ENCODE measurements at places on chromosomes 2 and 18. TPM values are rescaled to one million over a fixed set of nuclear protein-coding genes. Genes with fewer than 3 reads are reported as not detected.
A peak's percentile ranks its signal among the peaks of the same experiment; 100 is the strongest.

DNA sequence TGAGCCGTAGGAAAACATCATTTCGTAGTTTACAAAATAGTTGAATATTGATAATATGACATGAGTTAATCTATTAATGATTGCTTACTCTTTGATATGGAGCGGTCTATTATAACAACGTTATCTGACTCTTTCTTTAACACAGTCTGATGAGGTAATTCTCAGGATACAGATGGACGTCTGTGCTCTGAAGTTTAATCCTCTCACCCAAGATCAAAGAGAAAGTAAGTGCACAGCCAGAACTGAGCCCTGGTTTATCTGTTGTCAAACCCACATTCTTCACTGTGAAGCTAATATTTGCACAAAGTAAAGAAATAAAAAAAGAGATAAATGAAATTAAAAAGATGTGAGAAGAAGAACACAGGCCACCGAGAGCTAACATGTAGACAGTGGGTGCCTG, 190.9 kb upstream of the COPS8 start:
- no peak for DNase-seq

Gene IL1R1
- 9.1 TPM for polyA plus RNA-seq

GRCh38 chr2:8522687-8523086, 159.2 kb upstream of the ID2 start:
- DNase-seq = no peak

Gene SERPINE2
- 89.2 TPM for polyA plus RNA-seq

Gene MFSD2B
- 2.1 TPM for polyA plus RNA-seq

Gene CSRNP3
- polyA plus RNA-seq = 10.9 TPM

GRCh38 chr2:70192516-70192915, 1.7 kb upstream of the C2orf42 start:
- no peak for DNase-seq

DNA sequence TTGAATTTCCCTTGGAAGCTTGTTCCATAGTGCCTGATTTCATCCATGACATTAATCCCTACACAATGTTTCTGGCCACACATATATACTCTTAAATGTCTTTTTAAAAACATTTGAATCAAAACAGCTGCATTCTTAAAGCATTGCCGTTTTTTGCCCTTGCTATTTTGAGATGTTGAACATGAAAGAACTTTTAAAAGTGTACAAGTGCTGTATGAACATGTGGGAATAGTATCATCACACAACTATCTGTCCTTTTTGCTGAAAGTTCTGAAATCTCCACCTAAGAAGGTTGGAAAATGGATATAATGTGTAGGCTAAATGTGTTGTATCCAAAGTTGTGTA, 318.7 kb upstream of the UBE2E3 start:
- no peak for DNase-seq

DNA sequence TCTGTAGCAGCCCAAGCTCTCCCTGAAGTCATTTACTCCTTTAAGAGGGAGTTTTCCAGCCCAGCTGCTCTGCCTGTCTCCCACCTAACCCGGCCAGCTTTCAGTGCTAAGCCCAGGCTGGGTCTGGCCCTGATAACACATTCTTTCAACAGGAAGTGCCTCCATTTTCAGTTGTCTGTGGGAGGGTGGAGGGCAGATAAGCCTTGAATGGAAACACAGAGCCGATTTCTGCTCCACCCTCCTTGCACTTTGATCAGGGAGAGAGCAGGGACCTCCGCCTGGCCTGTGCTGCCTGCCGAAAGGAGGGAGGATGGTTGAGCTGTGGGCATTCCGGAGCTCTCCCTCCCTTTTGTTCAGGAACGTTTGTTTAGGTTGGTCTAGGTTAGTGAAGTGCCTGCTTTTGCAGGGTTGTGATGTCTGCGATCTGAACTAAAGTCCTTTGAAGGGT, 24.8 kb downstream of the GATA6 start:
- DNase-seq = no peak

Gene DLGAP1
- 3.0 TPM for polyA plus RNA-seq

- DNase-seq = no peak
Measured at GRCh38 chr2:31087491-31087890, 50.7 kb downstream of the GALNT14 start.

- DNase-seq = no peak
Measured at GRCh38 chr18:79784965-79785770, 12.6 kb upstream of the KCNG2 start.

Gene POTEI
- polyA plus RNA-seq = 0.05 TPM

Gene MYOM1
- polyA plus RNA-seq = 883 TPM

Gene DNAJC5G
- polyA plus RNA-seq = not detected

Gene MARCO
- 1.4 TPM for polyA plus RNA-seq

Gene SMAD7
- 12.5 TPM for polyA plus RNA-seq

DNA sequence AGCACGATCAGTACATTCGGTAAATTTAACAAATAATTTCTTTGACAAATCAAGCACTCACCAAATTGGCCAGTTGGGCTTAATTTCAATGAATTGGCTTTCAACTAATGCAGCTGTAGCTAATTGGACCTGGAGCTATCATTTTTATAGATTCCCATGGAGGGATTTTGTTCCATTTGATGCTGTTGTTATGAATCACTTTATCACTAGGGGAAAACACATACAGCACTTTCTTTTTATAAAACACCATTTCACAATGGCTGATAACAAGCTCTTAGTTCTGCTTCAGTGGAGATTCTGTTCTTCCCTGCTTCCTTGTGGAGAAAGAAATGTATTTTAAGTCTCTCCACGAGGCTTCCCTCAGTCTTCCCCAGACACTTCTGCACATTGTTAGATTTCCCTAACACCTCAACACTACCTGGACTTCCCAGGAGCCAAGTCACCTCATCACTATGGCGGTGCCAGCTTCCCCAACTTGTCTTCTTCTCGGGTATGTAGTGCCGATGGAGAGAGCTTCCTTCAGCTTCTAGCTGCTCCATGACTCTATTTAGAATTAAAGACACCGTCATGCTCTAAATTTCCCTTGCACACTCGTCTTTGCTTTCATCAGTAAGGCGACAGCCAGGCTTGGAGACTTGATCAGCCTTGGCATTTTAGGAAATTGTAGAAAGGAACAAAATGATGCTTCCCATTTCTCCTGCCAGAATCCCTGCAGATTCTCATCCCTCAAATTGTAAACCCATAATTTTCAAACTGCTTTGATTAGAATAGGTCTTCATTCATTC, 72.0 kb downstream of the INPP5D start:
- DNase-seq = no peak

Gene FAP
- 89.4 TPM for polyA plus RNA-seq

DNA sequence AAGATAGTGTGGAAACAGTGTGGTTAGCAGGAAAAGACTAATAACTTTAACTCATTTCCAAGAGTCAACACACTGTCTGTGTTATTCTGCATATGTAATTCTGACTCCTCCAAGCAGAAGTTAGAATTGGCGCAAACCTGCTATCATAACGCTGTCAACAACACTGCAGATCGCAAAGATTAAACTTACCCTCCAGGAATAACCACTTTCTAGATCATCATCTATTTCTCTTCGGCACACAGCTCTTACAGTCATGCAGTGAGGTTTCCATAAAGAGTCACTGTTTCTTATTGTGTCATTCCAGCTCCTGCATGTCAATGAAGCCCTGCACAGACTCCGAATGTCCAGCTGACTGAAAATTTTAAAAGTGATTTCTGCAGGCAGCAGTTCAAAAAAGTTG, 2.4 kb downstream of the FBXO48 start:
- no peak for DNase-seq

DNA sequence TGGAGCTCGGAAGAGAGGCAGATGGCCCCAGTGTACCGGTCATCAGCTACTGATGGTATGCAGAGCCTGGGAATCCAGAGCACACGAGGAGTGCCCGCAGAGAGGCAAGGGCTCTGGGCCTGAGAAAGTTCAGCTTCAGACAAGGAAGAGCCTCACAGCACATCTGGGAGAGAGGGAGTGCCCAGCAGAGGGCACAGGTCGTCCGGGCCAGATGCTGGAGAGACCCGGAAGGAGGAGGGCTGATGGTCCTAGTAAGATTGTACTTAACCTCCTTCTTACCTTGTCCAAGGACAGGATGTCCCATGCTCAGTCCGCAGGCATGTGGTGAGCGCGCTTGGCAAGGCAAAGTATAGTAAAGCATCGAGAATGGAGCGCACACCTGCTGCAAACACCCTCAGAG, 24.4 kb upstream of the CHMP1B start:
- DNase-seq = no peak

- DNase-seq = no peak
Measured at GRCh38 chr2:91748902-91749301, 3057.4 kb downstream of the RPIA start.

- DNase-seq = no peak
Measured at GRCh38 chr18:60555625-60556024, 183.1 kb upstream of the MC4R start.

GRCh38 chr2:160910681-160911080, 249.5 kb upstream of the TANK start:
- peak; percentile 80 for DNase-seq

DNA sequence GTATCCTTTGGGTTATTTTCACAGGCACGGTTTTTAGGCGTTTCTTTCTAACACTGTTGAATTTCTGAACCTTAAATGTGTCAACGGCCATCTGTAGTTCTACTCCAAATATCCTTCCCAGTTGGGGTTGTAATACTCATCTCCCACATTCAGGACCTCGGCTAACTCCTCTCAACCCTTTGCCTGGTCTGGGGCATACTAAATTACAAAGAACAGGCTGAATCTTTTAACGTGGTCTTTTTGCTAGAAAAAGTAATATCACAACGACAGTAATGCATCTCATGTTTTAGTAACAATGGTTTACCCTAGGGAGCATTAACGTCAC, 2.1 kb downstream of the RPRM start:
- no peak for DNase-seq

Gene KCNK3
- 1.3 TPM for polyA plus RNA-seq

DNA sequence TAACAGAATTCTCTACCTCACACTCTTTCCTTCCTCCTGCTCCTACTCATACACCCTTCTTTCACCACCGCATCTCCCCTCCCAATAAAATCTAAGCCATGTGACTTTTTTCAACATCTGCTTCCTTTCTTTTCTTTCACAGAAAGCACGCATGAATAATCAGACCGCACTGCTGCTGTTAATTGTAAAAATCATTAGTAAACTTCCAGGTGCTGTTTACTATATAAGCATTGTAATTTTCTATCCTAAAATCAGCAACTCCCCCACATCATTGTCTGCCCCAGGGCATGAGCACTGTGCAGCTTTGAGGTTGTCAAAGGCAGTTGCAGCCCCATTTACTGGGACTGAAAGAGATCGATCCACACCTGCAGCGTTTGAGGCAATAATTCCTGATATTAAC, 782.6 kb upstream of the ID2 start:
- no peak for DNase-seq

DNA sequence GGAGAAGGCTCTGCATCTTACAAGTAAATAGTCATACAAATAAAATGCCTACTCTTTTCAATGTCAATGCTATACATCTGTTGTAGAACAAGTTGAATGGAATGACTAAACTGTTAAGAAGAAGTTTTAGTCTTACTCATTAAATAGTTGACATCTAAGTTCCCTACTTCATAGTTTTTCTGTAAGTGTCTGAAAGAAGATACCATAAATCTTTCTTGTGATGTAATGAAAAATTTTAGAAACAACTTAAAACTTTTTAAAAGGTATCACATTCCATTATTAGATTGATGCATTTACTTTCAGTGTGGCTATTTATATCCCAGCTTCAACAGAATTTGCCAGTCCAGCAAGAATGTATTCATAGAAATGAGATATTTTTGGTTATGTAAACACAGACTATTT, 185.2 kb upstream of the EPC2 start:
- no peak for DNase-seq

DNA sequence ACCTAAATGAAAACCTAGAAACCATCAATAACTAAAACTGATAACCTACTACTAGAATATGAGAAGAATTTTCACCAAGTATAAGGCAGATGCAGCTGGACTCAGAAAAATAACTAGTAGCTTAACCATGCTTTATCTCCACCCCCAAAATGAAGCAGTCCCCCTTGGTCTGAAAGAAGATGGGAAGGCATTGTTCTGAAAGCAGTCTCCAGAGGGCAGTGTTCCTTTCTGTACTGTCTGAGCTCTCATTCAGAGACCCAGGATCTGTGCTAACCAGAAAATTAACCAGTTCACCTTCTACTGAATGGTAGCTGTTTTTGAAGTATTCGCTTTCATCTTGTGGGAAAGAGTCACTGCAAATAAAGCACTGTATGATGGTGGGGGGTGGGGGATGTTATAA, 273.0 kb downstream of the PDE11A start:
- no peak for DNase-seq

Gene TEX44
- not detected for polyA plus RNA-seq

DNA sequence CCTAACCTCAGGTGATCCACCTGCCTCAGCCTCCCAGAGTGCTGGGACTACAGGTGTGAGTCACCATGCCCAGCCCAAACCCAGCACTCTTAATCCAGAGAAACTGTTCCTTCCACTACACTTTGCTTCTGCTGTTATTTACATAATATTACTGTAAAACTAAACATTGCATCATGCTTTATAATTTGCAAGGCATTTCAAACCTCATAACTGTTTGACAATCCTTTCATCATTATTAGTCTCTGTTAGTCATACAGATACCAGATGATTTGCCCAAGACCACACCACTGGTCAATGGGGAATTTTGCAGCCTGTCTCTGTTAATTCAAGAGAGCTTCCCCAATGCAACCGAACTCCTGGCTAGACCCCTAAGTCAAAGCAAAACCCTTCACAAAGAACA, 338.3 kb downstream of the ALK start:
- no peak for DNase-seq

GRCh38 chr2:20439193-20439475, 7.7 kb upstream of the RHOB start:
- DNase-seq = no peak

DNA sequence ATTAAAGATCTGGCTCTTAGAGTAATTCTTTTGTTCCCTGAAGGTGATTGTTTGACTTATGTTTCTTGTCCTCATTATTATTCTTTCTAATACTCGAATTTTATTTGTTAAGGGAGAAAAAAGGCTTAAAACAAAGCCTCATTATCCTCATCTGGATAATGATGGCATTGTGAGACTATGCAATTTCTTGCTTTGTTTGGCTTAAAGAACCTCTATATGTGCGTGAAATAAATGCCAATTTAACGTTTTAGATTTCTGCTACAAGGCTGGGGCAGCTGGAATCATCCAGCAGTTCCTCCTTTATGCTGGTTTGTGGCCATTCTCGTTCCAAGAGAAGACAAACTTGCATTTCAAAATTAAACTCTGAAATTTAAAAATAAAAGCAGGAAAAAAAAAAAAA, 4.9 kb upstream of the DPYSL5 start:
- DNase-seq = no peak

Gene AOX1
- 0.97 TPM for polyA plus RNA-seq

Gene SLC9A2
- 3.4 TPM for polyA plus RNA-seq

Gene DNAH7
- polyA plus RNA-seq = 0.39 TPM

Gene GPR45
- not detected for polyA plus RNA-seq

Gene PJVK
- not detected for polyA plus RNA-seq

Gene PTMA
- polyA plus RNA-seq = 1,696 TPM

Gene B3GNT7
- not detected for polyA plus RNA-seq

Gene LYPD1
- 9.6 TPM for polyA plus RNA-seq

- DNase-seq = no peak
Measured at GRCh38 chr2:24659862-24660261, 133.3 kb downstream of the PTRHD1 start.

- no peak for DNase-seq
Measured at GRCh38 chr2:65215946-65216345, 11.7 kb upstream of the ACTR2 start.

Gene FAHD2B
- polyA plus RNA-seq = 8.2 TPM

Gene HAAO
- polyA plus RNA-seq = 14.2 TPM

Gene TMEM169
- polyA plus RNA-seq = 5.3 TPM

Gene GCG
- polyA plus RNA-seq = 34.8 TPM

Gene UGT1A6
- not detected for polyA plus RNA-seq

GRCh38 chr18:32919799-32920198, 147.0 kb upstream of the KLHL14 start:
- no peak for DNase-seq

Gene SRD5A2
- polyA plus RNA-seq = not detected

- DNase-seq = no peak
Measured at GRCh38 chr2:33204945-33205344, 258.2 kb downstream of the LTBP1 start.

Gene ACOXL
- 0.21 TPM for polyA plus RNA-seq
